ENCODE measurements at places on chromosomes 11 and 22.

GRCh38 chr11:92556431-92556830, 331.8 kb downstream of the FAT3 start:
- DNase-seq = no peak

DNA sequence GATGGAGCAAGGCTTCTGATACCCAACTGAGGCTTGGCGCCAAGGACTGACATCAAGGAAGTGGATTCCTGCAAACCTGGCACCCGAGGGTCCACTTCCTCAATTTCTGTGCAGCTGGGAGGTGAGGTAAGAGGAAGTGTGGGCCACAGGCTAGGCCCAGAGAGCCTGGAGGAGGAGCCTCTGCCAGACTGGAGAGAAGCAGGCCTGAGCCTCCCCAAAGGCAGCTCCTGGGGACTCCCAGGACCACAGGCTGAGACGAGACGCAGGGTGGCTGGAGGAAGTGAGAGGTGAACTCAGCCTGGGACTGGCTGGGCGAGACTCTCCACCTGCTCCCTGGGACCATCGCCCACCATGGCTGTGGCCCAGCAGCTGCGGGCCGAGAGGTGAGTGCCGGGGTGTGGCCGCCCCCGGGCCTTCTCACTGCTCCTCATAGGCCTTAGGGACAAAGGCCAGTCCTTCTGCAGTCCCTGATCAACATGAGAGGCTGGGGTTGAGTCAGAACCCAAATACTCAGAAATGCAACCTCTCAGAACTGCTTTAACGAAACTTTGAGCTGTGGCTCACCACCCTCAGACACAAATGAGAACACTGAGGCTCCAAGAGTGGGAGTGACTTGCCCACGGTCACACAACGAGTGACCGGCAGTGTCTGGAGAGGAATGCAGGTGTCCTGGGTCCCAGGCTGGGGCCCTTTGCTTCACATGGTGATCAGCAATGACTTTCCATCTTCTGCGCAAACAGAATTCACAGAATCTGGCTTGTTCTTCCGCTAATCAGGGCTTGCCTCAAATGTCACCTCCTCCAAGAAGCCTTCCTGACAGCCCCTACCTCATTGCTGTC, at the start of gene NCF4:
NCF4 (plus strand) TSS at position 186 of the 839 bp plus-strand sequence; CDS start at position 352, 166 bp downstream.
- no peak for DNase-seq

DNA sequence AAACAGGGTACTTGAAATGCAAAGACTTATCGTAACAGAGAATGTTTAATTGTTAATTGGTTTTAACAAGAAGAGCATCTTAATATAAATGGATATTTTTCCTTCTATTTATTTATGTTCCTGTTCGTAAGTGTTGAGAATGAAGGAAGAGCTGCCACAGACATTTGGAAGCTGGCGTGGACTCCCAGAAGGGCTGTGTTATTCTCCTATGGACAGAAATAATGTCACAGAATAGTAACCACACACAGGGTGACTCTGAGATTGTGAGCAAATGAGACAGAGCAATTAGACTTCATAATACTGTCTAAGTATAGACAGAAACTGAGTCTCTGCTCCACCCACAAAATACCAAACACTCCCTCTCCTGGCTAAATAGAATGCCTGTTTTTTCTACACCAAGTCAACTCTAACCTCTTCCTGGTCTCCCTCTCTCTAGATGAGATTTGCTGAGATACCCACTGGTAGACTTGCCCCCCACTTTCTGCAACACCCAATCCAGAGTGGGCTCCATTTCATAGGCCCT, 6.1 kb downstream of the APOL3 start:
- DNase-seq = no peak

- DNase-seq = no peak
Measured at GRCh38 chr11:45621588-45621987, 43.8 kb downstream of the CHST1 start.

DNA sequence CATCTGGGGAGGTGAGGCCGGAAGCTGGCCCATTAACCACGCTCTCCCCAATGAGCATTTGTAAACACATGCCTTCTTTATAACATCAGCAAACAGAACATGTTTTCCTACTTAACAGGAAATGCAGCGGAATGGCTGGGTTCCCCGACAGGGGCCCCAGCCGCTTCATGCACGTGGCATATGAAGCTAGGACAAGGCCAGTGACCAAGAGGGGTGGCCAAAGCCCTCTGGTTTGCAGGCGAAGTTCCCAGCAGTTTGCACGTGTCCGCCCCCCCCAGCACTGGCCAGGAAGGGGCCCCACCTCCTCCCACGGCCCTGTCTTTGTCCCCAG, 38.7 kb upstream of the LINC01488 start:
- no peak for DNase-seq

DNA sequence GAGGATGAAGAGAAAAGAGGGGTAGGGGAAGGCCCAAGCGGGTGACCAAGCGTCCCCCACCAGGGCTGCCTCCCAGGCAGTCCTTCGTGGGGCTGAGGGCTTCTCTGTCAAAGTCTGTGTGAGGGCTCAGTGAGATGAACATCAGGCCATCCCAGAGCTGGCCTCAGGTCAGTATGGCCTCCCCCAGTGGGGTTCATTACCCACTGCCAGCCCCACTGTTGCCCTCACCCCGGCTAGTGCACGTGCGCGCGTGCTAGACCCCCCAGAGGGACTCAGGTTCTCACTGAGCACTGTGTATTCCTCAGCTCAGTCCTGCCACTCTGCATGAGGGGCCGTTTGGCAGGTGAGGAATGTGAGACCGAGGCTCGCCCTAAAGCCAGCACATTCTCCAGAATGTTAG, 3.3 kb downstream of the KDELR3 start:
- no peak for DNase-seq

DNA sequence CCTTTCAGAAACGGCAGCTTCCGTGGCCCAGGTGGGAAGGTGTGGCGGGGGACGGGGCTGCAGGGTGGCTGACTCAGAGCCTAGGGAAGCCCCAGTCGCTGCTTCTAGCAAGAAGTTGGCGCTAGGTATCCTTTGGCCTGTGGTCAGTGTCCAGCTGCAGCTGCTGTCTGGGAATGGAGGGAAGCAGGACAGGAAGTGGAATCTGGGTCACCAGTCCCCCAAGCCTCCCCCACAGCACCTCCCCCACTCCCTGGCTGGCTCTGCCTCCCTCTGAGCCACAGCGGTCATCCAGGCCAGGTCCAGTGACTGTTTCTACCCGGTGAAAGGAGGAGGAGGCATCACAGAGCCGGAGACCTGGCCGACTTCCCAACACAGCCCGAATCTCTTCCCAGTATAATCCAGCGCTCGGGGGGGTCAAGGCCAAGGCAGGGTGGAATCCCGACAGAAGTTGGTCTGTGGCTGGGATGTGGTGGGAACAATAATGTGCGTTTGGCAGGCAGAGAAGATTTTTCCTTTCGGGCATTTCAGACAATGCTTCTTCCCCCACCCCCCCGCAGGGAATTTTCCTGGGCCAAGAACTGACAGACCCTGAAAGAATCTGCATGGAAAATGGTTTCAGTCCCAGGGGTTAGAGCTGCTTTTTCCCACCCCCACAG, 45.1 kb downstream of the C11orf96 start:
- no peak for DNase-seq

DNA sequence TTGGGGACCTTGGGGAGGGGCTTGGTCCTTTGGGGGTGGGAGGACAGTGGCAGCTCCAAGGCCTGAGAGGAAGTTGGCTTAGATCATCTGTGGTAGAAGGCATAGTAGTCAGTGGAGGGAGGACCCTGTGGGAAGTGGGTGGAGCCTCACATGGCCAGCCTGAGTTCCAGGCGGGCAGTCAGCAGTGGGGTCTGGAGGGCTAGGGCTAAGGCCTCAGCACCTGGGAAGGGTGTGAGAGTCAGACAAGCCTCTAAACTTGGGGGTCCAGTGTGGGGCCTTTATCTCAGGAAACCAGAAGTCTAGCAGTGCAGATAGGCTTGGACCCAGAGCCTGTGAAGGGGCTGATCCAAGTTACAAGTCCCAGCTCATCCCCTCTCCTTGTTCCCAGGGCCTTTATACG, 4.0 kb downstream of the NLRX1 start:
- no peak for DNase-seq

DNA sequence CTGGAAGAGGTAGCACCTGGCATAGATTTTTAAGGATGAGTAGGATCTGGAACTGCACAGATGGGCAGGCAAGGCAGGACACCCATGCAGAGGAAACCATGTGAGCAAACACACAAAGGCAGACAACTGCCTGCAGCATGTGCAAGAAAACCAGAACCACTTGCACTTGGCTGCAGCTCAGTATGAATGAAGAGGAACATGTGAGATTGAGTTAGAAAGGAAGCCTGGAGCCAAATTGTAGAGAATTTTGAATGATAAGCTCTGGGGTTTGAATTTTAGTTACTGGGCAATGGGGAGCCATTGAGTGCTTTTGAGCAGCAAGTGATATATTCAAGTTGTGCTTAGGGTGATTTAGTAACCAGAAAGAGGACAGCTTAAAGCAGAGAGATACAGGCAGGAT, 583.4 kb downstream of the SOX6 start:
- DNase-seq = no peak

- DNase-seq = no peak
Measured at GRCh38 chr11:90332415-90332814, 109.6 kb upstream of the CHORDC1 start.

GRCh38 chr11:70857894-70858293, 394.5 kb downstream of the SHANK2 start:
- no peak for DNase-seq

GRCh38 chr11:75148436-75148983, 2.4 kb upstream of the SLCO2B1 start:
- DNase-seq = no peak

DNA sequence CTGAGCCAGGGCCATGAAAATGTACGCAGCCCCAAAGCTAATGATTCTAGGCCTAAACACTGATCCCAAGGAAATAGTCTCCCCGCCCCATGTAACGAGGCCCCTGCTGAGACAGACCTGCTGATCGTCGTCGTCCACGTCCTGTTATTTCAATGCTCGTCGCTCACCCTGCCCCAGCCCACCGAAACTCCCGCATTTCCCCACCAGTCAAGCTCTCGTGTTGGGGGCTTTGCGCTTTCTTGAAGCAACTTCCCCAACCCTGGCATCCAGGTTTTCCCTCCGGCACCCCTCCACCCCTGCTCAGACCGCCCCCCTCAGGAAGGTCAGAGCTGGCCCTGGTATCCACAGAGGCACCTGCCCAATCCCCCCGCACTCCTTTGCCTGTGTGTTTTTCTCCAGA, 58.8 kb upstream of the LINC01488 start:
- no peak for DNase-seq

- DNase-seq = no peak
Measured at GRCh38 chr11:71140206-71140919, 112.0 kb downstream of the SHANK2 start.

- no peak for DNase-seq
Measured at GRCh38 chr11:75632450-75632849, 36.4 kb downstream of the MAP6 start.

- peak; percentile 73 for DNase-seq
Measured at GRCh38 chr11:60880643-60881282, 13.4 kb downstream of the ZP1 start.

DNA sequence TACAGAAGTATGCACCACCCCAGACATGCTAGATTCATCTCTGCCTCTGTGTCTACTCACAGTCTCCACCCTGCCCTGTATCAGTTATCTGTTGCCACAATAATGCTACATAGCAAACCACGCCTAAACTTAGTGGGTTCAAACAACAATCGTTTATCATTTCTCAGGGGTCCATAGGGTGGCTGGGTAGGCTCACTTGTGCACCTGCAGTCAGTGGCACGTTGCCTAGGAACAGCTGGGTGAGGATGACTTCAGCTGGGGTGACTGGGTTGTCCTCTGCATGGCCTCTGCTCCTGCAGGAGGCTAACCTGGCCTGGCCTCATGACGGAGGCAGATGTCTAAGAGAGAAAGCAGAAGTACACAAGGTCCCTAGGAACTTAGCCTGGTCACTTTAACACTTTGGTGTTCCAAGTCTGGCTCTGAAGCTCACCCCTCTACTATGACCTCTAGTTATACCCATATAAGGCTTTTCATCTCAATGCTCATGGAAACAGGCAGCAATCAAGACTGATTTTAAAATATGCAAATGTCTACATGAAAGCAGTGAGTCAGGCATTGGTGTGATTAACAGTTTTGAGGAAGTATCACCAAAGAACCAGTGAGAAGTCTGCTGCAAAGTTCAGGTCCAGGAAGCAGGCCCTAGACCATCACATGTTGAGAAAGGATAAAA, 10.7 kb downstream of the OLFML1 start:
- DNase-seq = no peak

- no peak for DNase-seq
Measured at GRCh38 chr22:48960576-48960975, 867.1 kb downstream of the BRD1 start.

GRCh38 chr22:47091921-47092700, 329.7 kb downstream of the TBC1D22A start:
- no peak for DNase-seq

- DNase-seq = peak; percentile 52
Measured at GRCh38 chr22:43862074-43862881, at the start of gene SULT4A1. TSS of gene SULT4A1 (minus strand) at chr22:43862513. CDS start at chr22:43862382, 131 bp downstream.

DNA sequence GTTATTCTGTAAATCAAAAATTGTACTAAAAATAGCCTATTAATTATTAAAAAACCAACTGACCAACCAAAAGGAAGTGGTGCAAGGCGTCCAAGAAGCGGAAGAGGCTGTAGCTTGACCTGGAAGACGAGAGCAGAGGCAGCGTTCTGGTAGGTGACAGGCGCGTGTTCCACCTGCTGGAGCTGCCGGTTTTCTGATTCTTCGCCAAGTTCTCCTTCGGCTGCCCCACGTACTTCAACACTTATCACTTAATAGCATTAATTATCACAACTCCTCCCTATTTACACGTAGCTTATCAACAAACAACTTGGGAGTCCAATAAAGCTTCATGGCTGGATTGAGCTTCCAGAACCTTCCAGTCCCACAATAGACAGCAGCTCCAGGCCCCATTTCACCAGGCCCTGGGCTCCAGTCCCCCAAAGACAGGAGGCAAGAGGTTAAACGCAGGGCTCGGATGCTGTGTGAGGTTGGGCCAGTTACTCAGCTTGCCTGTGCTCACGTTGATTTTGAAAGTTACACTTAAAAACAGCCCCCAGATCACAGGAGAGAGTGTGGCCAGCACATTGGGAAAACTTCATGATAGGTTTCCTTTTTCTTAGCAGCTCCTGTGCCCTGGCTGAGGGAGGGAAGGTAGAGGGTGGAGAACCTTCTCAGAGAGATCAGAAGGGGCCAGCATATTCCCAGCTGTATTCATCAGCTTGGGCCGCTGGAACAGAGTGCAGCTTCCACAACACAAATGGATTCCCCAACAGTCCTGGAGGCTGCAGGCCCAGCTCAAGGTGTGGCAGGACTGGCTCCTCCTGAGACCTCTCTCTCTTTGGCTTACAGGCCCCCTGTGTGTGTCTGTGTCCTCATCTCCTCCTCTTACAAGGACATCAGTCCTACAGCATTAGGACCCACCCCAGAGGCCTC, 54.2 kb upstream of the FGF3 start:
- DNase-seq = no peak

Measured in NCI-H774 (cell line).